ENCODE measurements at places on chromosomes 6 and 20.

DNA sequence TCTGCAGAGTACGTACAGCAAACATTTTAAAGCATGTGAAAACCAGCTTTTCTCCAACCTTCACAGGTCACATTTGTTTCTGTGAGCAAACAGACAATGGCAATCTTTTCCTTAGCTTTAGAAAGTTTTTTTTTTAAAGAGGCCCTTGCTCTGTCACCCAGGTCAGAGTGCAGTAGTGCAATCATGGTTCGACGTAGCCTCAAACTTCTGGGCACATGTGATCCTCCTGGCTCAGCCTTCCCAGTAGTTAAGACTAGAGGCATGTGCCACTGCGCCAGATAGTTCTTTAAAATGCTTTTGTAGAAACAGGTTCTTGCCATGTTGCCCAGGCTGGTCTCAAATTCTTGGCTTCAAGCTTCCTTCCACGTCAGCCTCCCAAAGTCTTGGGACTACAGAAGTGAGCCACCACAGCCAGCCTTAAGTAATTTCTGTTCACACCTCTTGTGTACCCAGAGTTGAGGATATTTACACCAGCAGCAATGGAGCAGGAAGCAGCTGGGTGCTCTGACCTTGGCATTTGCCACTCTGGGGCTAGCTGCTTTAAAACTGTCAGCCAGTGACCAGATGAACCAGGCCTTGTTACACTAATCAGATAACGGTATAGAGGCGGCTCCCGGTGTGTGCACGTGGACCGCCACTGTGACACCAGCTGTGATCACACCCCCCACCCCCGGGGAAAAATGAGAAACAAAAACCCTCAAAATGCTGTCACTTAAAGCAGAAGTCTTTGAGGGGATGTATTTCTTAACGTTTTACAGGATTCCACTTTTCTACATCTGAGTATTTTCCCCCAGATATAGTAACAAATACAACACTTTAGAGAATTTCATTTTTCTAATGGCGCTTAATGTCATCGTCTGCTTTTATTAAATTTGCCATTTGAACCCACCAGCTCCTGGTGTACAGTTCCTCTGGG, 71.3 kb downstream of the AKAP12 start:
- DNase-seq, result no peak

GRCh38 chr20:49685809-49686208, 27.9 kb downstream of the B4GALT5 start:
- no peak for DNase-seq

DNA sequence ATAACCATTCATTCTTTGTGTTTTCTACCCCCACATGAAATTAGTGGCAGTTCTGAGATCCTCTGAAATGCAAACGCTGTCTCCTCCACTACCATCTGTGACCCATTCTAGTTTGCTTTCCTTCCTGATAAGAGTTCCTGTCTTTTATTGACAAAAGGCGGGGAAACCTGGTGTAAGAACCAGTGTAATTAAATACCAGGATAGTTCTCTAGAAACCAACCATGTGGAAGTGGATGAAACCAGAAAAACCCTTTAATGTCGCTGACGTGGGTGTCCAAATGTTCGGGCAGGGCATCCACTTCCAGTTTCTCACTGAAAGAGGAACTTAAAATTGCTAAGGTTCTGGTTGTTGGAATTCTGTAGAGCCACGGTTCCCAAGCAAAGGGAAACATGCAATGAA, 79.1 kb downstream of the TNFRSF21 start:
- DNase-seq, result no peak

DNA sequence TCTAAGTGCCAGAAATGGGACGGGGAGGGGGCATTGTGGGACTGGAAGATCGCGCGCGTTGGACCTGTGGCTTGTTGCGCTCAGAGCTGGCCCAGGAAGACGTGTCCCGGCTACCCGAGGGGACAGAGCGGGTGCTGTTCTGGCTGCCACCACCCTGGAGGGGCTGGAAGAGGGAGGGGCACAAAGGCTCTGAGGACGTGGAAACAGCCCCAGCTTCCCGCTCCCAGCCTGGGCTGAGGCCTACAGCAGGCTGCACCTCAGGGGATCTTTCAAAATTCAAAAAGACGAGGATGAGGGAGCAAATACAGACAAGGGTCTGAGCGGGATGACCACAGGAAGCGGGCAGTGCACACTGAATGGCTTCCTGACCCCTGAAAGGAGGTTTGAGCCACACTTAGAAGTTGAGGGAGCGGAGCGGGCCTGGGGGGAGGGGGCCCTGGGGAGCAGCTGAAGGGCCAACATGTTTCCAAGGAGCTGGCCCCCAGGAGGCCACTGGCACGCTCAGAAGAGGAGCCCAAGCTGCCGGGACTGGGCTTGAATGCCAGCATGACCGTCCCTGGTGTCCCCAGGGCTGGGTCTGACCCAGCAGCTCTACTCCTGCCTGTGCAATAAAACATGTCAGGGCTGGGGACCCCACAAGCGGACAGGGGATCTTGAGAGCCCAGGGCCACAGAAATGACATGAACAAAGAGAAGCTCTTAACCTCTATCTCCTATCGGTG, 1.3 kb downstream of the OXT start:
- no peak for DNase-seq

- DNase-seq, result no peak
Observed at GRCh38 chr6:166958926-166959861, 2.8 kb upstream of the RNASET2 start.

- no peak for DNase-seq
Observed at GRCh38 chr6:15340775-15341174, 94.9 kb downstream of the JARID2 start.

DNA sequence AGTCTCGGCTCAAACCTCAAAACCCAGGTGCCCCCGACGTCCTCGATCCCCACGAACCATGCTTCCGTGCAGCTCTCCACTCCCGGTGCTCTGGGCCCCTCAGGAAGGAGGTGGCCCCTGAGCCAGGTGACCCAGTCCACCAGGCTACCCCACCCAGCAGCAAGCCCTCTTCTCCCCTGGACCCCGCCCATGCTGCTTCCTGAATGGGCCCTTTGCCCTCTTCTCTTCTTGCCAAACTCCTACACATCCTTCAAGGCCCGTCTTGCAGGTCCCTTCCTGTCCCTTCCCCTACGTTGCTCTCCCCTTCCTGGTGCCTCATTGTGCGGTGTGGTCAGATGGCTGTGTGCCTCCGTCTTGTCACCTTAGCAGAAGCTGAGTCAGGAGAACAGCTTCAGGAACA, 3.4 kb upstream of the GATA5 start:
- no peak for DNase-seq

DNA sequence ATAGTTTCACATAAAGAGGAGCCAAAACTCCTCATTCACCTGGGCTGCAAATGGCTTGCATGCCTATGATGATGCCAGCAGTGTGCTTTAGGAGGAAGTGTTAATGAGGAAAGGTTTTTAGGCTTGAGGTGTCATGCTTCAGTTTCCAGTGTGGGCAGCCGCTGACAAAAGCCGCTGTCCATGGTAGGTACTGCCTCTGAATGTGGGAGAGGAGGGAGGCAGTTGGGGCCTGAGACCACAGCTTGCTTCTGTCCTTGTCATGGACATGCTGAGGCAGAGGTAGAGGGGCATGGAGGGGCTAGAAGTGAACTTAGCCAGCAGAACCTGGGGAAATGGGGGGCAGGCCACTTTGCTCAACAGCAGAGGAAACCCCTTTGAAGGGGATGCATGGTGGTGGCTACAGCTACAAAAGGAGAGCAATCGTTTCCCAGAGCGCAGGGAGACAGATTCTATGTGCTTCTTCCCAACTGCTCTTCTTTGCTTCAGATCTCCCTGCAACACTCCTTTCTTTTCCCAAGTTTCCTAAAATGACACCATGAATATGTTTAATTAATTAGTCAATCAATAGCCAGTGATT, 372.1 kb upstream of the CNR1 start:
- no peak for DNase-seq

DNA sequence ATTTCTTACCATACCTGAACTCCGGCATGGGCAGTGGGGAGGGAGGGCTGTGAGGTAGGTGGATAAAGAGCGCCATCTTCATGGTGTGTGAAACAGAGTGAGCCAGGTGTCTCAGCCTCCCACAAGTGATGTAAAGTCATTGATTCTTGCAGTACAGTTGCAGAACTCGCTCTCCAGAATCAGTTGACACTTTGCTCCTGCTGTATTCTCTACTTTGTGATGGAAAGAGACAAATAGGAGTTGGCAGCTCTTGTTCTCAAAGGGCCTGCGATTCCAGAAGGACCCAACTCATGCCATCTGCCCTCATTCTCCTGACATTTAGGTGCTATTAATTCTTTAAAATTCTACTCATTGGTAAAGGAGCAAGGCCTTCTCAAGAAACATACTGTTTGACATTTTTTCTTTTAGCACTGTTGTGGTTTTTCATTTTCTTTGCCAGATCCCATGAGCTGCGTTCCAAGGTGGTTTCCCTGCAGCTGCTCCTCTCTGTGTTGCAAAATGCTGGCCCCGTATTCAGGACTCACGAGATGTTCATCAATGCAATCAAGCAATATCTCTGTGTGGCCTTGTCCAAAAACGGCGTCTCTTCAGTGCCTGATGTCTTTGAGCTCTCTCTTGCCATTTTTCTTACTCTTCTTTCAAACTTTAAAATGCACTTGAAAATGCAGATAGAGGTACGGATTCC, 49.3 kb downstream of the ARFGEF2 start:
- no peak for DNase-seq

GRCh38 chr6:167441715-167442206, 116.9 kb downstream of the TTLL2 start:
- DNase-seq, result no peak

- no peak for DNase-seq
Observed at GRCh38 chr6:157762636-157763035, 60.4 kb upstream of the SNX9 start.

DNA sequence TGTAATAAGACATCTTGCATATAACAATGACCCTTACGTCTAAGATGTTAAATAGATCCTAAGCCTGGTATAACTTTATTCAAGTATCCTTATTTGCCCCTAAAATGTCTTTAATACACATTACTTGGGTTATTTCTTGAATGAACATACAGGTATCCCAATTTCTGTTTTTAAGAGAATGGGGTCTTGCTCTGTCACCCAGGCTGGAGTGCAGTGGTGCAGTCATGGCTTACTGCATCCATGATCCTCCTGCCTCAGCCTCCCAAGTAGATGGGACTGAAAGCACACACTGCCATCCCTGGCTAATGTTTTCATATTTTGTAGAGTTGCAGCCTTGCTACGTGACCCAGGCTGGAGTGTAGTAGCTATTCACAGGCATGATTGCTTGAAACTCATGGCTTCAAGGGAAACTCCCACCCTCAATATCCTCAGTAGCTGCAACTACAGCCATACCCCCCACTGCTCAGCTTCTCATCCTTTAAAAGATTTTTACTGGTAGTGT, 10.4 kb upstream of the ZNFX1 start:
- DNase-seq, result no peak

- DNase-seq, result no peak
Observed at GRCh38 chr6:128239146-128239545, 281.3 kb downstream of the PTPRK start.

GRCh38 chr6:64786736-64787135, 920.3 kb downstream of the EYS start:
- DNase-seq, result no peak

Data from cerebellar nuclear complex (tissue), 1 donor.